ENCODE measurements at places on chromosomes 4 and X.

DNA sequence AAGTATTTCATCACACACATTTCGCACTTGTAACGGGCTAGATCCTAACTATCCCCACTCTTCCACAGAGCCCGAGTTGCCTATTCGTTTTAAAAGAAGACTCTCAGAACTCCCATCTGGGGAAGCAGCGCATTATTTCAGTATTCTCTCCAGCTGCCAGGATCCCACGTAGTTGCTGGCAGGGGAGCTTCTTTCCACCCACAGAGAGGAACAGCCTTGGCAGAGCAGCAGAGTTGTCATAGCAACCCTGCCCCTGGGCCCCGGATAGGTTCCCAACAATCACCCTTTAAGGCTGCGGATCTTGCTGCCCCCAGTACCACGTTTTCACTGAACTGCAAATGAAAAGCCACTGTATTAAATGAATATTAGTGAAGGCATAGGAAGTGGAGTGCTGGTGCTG is 106.7 kb downstream of the GPM6A start:
- DNase-seq: no peak

GRCh38 chr4:61580721-61581377 is 380.7 kb downstream of the ADGRL3 start:
- DNase-seq: no peak

DNA sequence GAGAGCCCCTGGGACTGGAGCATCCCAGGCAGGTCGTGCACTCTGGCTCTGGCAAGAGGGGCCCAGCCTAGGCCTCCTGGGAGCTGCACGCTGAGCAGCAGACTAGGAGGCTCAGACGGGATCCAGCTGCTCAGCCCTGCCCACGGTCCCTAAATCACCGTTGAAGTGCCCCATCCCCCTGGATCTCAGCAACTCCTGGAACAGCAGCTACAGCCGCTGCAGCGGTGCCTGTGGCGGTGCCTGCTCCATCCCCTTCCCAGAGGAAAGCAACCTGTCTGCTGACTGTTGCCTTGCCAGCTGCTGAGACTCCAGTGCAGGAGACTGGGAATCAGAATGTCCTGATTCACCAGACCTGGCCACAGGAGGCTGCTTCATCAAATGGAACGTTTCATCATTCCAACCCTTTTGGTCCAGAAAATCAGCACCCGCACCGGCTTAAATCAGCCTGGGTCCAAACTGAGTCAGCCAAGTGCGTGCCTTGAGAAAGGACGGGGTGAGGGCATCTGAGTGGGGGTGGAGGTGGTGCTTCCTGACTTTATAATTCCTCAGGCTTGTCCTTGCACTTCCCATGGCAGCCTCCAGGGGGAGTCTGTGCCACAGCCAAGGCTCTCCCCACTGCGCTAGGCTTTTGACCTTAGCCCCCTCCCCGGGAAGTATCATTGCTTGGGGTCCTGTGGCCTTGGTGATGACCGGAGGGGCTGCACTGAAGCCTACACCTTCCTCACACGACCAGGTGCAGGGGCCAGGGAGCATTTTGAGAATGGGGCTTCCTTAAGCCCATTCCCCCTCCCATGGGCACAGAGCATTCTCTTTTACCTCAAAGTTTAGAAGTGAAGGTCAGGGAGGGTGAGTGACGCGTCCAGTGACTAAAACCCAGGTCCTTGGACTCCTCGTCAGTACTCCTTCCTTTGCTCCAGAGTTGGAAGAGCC is 6.5 kb downstream of the ZNF185 start:
- peak; percentile 8 for DNase-seq

DNA sequence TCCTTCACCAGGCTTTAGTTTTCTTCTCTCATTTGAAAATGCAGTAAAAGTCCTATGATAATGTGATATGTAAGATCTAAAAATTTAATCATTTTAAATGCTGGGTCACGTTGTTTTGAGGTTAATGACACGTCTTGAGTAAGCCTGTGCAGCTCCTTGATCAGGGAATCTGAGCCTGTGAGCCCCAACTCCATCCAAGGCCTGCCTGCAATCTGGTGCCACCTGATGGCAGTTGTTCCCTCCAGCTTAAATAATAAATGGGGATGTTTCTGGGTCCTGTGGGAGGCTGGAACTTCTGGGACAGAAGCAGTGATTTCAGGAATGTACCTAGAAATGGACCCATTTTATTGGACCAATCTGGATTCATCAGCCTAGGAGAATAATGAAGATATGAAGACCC is 455.4 kb upstream of the ADGRL3 start:
- no peak for DNase-seq

- no peak for DNase-seq
Measured at GRCh38 chrX:9293051-9293496, 171.8 kb upstream of the TBL1X start.

DNA sequence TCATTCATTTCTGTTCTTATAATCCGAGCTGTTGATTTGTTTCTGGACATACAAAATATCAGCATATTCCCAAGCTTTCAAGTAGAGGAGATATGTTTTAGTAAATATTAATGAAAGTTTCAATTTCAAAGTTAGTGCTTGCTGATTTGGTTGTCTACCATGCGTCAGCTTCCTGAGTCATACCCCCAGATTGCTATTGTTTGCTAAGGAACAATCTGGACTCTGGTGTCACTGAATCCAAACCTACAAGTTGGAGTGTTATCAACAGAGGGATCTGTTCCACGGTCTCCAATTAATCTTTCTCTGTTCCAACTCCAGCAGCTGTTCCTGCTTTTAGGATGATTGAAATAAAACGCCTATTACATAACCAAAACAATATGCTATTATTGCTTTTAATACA is 96.1 kb upstream of the FAM9A start:
- DNase-seq: no peak

- no peak for DNase-seq
Measured at GRCh38 chr4:139633195-139633594, 32.4 kb upstream of the MGST2 start.
